Stimulated activated CD4-positive, alpha-beta T cell treated with anti-CD3 and anti-CD28 coated beads, Interleukin-12 subunit alpha, Interleukin-12 subunit beta, amount 100 ng/mL, for 24 hours (primary cell): ENCODE measurements at places on chromosomes 3 and 15.

GRCh38 chr15:60340207-60340921 is 57.4 kb downstream of the ANXA2 start:
- DNase-seq: no peak

DNA sequence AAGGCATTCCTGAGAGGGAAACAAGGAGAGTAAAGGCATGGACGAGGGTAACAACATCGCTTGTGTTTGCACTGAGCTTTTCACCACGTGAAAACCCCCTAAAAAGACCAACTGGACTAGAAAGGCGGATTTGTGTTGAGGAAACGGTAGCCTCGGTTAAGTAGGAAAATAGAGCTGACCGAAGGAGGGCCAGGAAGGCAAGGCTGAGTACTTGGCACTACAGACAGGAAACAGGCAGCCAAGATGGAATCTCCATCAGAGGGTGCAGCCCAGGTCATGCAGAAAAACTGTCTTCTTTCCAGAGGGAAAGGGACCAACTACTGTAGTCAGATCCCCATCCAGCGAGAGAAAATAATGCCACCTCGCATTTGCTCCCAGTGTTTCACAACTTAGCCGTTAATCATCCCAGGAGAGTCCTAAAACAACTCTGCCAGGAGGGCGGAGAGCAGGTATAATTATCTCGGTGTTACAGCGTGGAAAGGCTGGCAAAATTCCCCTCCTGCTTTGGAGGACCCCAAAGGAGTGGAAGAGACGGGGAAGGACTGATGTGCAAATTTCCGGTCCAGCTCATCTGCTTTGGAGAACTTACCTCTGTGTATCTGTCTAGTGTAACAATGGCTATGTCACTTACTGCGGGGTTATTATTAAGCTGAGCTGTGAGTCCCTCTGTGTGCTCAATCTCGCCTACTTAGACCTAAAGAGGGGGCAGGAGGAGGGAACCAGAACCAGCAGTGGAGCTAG is 77.2 kb downstream of the MYO1E start:
- DNase-seq: no peak

DNA sequence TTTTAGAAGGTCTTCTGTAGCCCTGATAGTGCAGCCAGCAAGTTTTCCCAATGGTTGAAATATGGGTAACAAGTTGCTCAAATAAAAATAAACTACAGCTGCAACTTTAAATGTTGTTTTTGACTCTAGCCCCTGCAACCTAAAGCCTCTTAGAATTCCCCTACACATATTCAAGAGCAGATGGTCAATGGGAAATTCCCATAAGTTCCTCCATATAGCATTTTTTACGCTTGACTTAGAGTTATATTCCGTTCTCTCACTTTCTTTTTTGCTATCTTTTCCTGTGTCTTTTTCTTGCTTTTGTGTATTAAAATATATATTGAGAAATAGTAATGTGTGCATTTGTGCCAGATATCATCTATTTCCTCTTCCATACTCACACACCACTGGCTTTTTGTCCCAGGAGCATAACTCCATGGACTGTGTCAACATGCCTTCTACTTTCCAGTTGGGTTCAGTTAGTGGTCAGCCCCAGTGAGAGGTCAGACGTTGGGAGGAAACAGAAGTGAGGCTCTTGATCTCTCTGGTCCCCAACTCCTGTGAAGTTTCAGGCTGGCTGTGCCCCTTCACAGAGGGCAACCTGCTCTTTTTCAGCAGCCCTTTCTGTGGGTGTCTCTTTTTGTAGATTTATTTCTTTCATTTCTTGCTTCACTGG is 63.3 kb upstream of the TP63 start:
- DNase-seq: no peak

DNA sequence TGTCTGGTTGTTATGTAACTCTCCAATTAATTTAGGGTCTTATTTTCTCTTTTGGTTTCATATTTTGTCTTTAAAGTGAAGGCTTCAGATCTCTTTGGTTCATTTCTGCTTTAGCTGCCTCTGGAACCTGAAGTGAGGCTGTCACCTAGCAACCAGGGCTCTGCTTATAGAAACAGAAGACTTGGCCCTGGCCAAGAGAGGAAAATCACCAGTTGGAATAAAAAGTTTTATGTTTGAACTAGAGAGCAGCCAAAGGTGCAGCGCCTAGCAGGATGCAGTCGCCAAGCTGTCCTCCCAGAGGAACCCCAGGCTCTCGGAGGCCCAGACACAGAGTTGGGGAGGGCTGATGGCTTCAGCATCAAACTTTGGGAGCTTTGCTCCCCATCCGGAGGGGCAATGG is 41.1 kb downstream of the LYZL4 start:
- DNase-seq: no peak

DNA sequence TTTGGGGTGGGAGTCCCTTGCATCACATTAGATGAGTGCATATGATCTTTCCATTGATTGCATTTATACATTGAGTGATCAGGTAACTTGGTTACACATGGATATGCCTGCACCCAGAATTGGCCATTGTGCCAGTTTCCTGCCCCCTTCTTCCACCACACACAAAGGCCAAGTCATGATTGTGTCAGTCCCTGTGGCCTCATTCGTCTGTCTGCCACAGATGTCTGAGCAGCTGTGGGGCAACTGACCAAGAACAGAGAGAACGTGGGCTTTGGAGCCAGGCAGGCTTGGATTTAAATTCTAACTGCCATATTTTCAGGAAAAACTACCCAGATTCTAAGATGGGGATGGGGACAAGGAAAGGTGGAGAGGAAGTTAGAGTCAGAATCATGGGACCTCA is 27.0 kb downstream of the CCNL1 start:
- no peak for DNase-seq

DNA sequence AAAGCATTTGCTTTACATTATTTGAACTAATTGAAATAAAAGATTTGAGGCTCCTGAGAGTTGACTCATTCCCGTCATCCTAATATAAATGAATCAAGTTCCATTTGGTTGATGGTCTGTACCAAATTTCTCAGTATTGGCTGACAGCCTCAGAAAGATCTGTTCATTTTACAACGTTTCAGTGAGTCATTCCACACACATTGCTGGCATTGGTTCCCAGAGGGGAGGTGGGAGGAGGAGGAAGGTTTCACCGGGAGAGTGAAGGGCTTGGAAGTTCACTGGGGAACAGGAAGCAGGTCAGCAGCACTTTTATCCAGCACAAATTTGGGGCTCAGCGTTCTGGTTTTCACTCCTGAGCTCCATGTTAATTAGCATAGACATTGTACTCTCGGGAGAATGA is 176.7 kb upstream of the CADPS start:
- DNase-seq: no peak

DNA sequence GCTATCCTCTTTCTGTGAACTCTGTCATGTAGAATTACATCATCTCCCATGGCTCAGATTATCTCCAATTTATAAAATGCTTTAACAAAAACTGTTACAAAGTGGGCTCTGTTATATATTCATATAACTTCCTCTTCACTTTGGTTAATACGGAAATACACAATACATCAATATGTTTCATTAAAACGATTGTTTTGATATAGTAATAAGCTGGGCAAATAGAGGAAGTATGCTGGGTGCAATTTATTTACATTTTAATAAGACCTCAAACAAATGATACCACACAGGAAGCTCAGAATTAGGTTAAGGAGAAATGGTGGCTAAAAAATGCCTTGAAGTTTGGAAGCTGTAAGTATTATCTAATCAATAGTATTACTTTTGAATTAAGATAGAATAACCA is 331.0 kb downstream of the ZBTB20 start:
- DNase-seq: no peak
